ENCODE measurements at places on chromosomes 6 and 20.

DNA sequence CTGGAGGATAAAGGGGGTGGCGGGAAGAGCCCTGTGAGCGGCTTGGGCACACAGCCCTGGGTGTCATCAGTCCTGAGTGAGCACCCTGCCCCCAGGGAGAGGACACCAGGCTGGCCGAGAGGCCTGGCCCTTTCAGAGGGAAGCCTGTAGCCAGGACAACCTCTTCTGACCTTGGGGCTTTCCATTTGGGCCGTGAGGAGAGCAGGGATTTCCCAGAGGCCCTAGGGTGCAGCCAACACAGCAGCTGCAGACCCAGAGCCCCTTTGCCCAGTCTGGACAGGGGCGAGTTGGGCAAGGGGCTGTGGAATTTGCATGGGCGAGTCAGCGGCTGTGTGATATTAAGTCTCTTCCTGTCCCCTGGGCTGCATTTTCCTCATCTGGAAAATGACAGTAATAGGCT lies 6.3 kb downstream of the MAP1LC3A start:
- DNase-seq: no peak

DNA sequence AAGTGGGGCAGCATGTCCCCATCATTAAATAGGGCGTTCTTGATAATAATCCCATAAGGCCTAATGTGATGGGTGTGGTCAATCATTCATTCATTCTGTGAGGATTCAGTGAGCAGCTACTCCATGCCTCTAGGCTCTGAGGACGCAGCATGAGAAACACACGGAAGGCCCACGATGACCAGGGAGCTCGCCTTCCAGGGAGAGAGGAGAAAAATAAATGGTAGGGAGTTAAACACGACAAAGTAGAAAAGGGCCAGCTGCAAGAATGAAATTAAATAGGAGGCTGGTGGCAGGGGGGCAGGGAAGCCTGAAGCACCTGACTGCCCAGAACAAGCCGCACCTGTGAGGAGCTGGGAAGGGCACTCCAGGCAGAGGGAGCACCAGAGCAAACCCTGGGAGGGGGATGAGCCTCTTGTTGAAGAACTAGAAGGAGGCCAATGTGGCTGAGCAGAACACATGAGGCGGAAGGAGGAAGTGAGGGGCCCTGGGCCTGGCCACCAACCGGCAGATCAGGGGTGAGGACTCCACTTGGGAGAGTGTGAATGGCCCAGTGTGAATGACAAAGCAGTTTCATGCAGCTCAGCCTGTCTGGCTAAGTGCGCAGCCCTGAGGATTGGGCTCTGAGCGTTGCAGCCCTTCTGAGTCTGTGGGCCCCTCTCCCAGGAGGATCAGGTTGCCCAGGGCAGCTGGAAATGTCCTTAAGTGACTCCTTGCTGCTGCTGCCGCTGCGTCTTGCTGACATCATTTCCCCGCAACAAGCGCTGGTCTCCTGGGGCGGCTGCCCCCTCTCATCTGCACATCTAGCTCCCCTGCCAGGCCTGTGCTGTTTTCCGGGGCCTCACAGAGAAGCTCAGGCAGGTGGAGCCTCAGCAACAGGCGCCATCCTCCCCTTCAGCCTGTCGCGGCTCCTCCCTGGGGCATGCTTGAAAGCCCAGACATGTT lies 99.9 kb downstream of the CDH26 start:
- no peak for DNase-seq

DNA sequence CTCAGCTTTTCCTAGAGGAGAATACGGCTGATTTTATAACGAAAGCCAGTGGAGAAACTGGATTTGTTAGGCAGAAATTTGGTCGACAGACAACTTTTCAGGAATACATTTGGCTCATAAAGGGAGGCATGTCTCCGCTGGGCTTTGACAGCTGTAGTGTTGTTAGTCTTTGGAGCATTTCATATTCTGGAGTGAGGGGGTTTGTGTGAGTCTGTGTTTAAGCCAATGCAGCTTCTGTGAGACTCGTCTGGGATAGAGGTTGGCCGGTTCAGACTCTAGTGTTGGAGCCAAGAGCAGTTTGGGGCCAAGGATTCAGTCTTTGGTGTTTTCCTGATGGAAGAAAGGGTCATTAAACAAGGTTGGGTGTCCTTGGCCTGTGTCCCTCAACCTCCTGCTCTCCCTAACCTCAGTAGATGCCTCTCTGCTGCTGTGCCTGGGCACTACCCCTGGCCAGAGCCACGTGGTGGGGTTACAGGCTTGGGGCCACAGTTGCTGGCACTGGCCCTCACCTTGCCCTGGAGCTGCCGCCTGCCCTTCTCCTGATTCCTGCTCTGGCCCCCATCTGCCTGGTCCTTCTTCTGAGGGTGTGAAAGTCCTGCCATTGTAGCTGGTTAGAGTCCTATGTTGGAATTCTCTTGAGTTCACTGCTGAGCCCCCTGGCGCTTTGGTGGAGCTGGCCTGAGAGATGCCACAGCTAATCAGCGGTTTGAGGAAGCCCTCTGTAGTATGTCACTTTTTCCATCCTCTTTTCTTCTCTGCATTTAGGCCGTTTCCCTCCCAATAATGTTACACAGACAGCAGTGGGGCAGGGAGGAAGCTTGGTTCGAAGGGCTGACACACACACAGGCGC lies 6.9 kb downstream of the PTK7 start:
- no peak for DNase-seq

- no peak for DNase-seq
Measured at GRCh38 chr6:39378960-39379425, 56.5 kb upstream of the KCNK16 start.

DNA sequence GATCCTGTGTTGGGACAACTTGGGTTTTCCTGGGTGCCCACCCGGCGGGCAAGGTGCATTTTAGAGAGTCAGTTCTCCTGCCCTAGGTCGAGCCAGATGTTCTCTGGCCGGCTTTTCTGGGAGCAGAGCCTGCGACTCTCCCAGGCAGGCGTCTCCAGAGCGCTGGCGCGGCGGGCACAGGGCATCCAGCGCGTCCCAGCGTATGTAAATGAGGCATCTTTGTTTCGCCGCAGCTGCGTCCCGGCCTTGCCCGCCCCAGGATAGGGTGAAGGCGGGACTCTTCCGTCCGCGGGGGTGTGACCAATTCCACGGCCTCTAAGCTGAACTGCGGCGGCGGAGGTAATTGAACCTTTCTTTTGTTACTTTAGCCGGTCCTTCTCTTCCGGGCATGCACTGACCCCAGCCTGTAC lies 9.1 kb downstream of the GRIK2 start:
- DNase-seq: no peak

DNA sequence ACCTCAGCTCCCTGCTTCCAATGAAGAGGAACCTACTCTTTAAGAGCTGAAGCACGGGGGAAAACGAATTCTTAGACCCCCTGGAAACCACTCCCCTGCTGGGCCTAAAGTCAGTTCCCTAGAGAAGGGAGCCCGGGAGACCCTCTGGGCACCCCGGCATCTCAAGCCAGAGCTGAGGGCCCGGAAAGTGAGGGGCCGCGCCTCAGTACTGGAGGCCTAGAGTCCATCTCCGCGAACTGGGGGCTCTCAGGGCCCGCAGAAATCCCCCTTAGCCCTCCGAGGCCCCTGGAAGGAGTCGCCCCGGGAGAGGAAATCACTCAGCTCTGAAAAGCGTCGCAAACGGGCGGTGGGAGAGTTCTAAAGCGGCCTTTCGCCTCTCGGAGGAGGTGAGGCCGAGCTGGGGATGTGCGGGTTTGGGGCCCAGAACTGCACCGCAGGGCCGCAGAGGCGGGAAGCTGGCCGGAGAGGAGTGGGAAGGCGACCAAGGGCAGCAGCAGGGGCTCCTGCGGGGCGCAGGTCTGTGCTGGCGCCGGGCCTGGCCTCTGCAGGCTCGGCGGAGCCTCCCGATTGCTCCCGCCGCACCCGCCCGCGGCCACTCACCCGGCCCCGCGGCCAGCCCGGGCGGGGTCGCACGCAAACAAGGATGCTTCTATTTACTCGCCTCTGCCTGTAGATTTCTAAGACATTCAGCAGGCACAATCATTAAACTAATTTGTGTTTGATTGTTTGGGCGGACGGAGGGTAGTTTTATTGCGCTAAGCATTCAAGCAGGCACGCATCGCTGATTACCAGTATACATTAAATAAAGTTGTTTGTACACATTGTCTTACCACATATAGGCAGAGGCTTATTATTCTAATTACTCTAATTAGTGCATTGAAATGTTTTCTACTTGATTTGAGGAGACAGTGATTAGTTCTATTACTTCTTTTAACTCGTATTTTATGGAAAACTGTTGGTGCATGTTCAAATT lies 9.2 kb downstream of the POU3F2 start:
- DNase-seq: no peak

DNA sequence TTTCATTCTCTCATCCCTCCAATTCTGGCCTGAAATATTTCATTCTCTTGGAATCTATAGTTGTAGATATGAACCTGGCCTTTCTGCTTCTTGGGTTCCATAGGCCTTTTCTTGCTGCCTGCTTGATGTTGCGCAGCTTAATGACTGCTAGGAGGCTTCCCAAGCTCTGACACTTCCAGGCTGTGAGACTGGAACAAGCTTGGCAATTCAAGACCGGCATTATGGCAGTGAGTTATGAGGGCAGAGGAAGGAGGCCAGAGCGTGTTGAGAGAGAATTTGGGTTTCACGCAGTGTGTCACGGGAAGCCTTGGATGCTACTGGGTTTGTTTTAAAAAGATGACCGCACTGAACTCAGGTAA lies 948 bp upstream of the DNAJC5 start:
- DNase-seq: no peak

DNA sequence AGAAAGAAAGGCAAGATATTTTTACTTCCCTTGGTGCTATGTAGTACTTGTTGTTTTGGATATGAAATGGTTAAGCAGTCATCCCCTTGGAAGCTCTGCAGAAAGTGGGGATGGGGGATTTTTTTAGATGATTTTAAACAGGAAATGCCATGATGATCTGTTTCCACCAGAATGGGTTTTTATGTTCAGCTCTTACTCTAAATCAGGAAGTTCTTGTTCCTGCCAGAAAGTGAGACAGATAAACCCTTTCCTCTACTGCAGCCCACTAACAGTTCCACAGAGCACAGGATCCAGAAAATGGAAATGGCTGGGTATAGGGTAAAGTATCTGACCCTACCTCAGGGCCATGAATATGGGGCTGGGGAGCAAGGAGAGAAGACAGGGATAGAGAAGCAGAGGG lies 32.1 kb upstream of the PPP1R3G start:
- no peak for DNase-seq

DNA sequence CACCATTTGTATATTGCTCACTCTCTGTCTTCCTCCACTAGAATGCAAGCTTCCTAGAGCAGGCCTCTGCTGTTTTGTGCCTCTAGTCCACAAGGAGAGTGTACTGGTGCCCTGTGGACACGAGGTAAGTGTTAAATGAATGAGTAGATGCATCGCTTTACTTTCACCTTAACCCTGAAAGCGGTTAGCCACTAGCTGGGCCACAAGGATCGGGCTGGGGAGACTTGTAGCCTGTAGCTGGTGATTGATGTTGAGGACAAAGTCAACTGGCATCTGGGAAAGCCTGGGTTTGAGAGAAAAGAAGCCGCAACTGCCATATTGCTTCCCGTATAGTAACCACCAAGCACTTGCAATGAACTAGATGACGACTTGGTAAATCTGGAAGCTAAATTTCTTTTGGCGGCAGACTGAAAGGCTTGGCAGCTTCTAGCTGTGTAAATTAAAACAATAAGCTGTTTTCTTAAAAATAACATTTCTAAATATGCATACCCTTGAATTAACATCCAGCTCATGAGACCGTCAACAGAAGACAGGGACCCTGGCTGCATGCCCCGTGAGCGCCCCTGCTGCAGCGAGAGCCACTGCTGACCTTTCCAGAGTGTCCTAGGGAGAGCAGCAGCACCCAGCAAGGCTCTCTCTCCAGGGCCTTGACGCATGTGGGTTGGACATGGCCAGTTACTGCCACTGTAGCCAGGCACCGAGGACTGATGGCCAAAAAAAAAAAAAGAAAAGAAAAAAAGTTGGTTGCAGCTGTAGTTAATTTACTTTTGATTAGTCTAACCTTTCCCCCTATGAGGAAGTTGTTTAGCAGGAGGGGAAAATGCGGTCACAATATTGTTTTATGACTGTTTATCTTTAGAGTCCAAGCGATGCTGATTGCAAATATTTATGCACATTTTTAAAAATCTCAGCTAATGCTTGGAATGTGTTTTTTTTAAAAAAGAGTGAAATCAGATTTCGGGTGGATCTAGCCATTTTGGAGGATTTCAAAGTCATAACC lies 315.1 kb downstream of the TFAP2C start:
- DNase-seq: no peak

DNA sequence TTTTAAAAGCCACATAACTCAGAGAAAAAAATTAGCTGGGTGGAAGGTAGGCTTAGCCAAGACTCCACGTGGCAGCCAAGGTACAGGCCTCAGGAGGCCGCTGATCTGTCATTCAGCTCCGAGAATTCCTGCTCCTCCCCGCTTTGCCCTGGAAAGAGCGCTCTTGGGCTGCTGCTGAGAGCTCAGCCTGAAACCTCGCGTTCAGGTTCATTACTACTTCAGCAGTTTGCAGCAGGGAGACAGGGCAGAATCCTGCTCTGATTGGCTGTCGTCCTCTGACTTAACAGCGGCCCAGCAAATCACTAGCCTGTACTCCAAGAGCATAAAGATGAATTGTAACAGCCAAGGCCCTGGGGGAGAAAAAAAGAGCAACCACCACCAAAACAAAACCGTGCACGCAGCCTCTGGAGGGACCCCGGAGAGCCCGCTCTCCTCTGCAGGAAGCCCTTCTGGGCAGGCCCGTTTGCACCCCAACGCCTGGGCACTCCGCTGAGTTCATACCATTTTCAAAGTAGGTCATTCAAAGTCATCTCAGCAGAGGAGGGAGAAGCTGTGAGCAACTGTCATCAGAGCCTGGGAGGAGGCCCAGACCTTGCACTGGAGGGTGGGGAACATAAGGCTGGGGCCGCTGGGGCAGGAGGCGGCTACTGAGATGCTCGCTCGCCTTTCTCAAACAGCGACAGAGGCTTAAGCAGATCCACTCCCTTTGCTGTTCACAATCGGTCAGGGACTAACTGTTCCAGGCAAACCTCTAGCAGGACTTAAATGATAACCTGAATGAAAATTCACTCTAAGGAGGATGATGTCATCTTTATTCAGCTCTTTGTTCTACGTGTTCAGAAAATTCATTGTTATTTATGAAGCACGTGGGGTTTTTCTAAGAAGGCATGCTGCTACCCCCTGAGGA lies 42.3 kb upstream of the ATXN1 start:
- DNase-seq: no peak

GRCh38 chr20:47253872-47254271 lies 102.6 kb downstream of the ZMYND8 start:
- DNase-seq: no peak

GRCh38 chr20:17845701-17846475 lies 122.7 kb downstream of the SNX5 start:
- no peak for DNase-seq

- no peak for DNase-seq
Measured at GRCh38 chr6:89978749-89979145, 84.5 kb downstream of the GJA10 start.
